Motor neuron (in vitro differentiated cells): ENCODE measurements at places on chromosomes 2 and 18. TPM values are rescaled to one million over a fixed set of nuclear protein-coding genes. Genes with fewer than 3 reads are reported as not detected.

- ATAC-seq: peak; percentile 88
Observed at GRCh38 chr2:27735263-27735904, 36.1 kb upstream of the MRPL33 start.

- no peak for ATAC-seq
Observed at GRCh38 chr18:54466248-54467005, 108.7 kb downstream of the C18orf54 start.

- ATAC-seq: no peak
Observed at GRCh38 chr2:17892770-17893534, 14.5 kb downstream of the KCNS3 start.

DNA sequence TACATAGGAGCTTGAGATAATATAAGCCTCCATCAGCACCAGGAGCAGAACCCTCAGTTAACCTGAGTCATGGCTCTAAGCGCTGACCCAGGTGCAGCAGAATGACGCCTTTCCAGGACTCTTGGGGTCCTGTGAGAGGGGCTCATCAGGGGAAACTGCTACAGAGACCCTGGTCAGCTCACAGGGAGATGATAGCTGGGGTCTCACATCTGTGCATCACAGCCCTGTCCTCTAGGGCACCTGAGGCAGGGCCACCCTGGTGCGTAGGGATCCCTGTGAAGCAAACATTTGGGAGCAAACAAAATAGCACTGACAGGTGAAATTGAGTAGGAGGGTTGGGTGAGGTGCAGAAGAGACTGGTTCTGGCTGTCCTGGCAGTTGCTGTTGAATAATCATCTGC is 219.2 kb downstream of the SH3RF3 start:
- ATAC-seq: no peak

The ANKRD62 gene
- total RNA-seq: not detected in 2 replicates

The TUBA4B gene
- total RNA-seq: 0.14 TPM in 1 of 2 replicates, not detected in the other
